HuH-7.5 (cell line): ENCODE measurements at places on chromosomes 7 and 10.

DNA sequence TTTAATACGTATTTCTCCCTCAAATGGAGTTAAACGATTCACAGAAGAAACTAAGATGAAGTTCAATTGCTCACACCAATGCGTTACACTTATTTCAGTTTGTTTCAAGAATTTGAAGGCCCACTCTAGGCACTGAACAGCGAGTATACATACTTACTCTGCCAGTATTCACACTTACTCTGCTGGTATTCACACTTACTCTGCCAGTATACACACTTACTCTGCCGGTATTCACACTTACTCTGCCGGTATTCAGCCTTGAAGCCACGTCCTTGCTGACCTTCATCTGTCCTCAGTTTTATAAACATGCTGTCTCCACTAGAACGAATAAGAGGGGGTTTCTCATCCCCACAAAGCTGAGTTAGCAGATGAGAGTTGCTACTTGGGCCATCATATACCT lies 86.0 kb downstream of the CUBN start:
- no peak for DNase-seq

- no peak for DNase-seq
These were observed 42.0 kb downstream of the ZNF467 start for GRCh38 chr7:149731207-149731955.

- no peak for DNase-seq
These were observed 106.1 kb upstream of the SLC13A1 start for GRCh38 chr7:123305840-123306375.

DNA sequence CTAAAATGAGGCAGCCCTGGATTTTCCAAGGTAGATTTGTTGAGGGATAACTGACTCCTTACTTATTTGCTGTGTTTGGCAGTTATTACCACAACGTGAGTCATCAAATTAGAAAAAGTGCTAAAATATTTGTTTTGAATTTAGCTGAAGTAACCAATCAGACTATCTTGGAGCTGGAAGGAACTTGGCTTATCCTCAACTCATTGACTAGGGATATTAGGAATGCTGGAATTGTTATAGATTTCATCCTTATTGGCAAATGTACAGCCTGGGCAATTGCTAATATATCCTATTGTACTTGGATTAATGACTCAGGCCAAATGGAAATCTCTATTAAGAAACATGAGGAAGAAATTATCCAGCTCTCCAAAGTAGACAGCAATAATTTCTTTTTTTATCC lies 1189.0 kb upstream of the LRRN3 start:
- DNase-seq = no peak

- no peak for DNase-seq
These were observed 26.7 kb upstream of the ZNF800 start for GRCh38 chr7:127419196-127419595.

GRCh38 chr10:13873196-13873595 lies 286.4 kb downstream of the PRPF18 start:
- no peak for DNase-seq

GRCh38 chr7:43460733-43461348 lies 122.1 kb upstream of the STK17A start:
- DNase-seq = peak; percentile 54

- no peak for DNase-seq
These were observed 66.7 kb upstream of the FGL2 start for GRCh38 chr7:77266291-77266794.

GRCh38 chr7:25035274-25035673 lies 55.3 kb upstream of the OSBPL3 start:
- no peak for DNase-seq

DNA sequence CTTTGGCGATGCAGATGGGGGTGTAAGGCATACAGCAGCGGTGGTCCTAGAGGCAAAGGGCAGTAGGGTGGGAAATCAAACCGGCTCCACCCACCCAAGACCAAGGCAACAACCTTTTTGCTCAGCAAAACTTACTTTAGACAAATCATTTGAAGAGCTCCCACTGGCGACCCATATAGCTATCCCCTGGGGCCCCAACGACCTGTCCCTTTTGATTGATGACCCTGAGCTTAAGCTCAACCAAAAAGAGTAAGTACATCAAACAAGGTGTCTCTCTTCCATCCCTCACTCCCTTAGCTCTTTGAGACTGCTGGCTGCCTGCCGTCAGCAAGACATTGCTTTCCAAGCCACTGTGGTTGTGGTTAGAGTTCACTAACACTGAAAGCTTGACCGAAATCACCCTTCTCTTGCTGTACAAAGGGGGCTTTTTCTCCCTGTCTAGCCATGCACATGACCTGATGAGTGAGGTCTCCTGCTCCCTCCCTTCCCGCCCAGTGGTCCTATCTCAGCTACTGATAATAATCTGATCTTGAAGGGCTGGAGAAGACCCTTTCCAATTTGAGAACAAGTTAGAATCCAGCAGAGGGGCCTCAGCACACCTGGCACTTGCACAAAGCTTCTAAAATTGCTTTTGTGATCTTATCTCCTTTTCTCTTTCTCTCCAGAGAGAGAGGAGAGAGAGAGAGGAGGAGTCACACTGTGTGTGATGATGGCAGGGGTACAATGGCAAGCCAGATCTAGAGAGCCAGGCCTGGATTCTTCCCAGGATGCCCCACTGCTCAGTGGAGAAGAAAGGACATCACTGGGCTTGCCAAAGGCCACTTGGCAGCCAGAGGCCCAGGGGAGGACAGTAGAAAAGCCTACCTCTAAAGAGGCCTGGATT lies 42.2 kb downstream of the XPNPEP1 start:
- no peak for DNase-seq

DNA sequence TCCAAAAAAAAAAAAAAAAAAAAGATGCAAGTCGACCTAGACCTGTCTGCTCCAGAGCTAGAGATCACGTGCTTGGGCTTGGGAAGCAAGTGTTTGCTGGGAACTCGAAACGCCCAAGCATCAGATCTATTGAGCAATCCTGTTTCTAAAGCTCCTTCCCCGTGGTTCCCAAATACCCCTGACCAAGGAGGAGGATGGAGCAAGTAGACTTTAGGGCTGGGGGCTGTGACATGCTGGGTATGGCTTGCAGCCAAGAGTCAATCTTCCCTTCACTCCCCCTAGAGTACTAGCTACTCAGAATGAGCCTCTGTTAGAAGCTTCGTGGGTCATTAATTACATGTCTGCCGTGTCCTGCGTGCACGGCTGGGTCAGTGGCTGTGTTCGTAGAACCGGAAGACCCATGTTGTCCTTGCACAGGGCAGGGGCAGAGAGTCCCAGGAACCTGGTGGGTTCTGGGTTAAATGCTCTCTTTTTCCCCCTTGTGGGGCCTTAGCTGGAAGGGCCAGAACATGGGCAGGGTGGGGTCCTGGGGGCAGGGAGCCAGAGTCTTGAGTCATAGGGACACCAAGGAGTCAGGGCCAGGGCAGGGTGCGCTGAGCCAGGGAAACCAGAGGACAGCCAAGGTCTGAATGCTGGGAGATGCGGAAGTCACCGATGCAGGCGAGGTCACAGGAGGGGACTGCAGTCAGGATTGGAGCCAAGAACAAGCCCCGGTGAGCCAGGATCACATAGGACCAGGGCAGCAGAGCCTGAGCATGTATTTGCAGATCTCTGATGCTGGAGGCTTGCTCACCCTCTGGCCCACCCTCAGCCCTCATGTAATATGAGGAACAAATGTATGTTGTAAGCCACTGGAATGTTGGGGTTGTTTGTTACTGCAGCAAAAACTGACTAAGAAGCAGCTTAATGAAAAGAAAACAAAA lies 34.6 kb upstream of the TPST1 start:
- no peak for DNase-seq

- DNase-seq = no peak
These were observed 24.0 kb upstream of the PAPSS2 start for GRCh38 chr10:87635498-87636312.

- no peak for DNase-seq
These were observed 17.8 kb downstream of the HDAC9 start for GRCh38 chr7:18513343-18513742.

DNA sequence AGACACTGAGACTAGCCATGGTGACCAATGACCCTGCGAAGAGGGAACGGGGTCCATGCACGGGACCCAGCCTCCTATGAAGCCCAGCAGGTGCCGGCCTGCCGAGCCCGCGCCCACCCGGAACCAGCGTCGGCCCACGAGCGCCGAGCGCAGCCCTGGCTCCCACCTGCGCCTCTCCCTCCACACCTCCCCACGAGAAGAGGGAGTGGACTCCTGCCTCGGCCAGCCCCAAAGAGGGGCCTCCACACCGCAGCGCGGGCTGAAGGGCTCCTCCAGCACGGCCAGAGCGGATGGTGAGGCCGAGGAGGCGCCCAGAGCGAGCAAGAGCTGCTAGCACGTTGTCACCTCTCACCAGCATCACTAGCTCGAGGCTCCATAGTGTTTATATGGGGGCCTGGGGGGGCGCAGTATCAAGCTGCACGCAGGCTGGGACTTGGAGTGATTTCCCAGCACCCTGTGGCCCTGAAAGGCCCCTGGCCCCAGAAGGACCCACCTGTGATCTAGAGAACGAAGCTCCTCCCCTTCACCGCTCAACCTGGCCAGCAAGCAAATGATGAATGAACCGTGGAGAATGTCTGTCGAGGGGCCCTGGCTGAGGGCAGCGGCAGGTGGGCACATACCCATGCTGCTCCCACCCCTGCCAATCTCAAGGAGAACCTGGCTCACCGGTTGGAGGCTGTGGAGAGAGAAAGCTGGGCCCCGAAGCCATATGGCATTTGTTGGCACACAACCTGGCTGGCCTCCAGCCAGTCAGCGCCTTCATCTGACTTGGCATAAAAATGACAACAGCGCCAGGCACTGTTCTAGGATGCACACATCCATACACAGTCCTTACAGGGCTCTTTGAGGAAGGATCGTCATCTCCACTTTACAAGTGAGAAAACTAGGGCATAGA lies 30.7 kb downstream of the GHRHR start:
- no peak for DNase-seq

- peak; percentile 20 for DNase-seq
These were observed 1.2 kb downstream of the MACROH2A2 start for GRCh38 chr10:70053841-70054288.

DNA sequence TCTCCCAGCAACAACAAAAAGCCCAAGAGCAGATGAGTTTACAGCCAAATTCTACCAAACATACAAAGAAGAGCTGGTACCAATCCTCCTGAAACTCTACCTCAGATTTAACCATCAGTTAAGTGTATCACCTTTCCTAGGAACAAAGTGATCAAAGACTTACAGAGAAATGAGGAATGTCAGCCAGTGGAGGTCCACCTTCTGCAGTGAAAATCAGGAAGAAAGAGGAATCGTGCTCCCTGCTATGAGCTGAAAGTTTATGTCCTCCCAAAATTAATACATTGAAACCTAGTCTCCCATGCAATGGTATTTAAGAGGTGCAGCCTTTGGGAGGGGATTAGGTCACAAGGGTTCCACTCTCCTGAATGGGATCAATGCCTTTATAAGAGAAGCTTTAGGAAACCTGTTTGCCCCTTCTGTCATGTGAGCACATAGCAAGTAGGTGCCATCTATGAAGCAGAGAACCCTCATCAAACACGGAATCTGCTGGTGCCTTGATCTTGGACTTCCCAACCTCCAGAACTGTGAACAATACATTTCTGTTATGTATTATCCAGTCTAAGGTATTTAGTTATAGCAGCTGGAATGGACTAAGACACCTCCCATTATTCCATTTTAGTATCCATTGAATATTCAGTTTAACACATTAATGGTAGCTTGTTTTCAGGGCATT lies 139.0 kb upstream of the FZD8 start:
- no peak for DNase-seq

DNA sequence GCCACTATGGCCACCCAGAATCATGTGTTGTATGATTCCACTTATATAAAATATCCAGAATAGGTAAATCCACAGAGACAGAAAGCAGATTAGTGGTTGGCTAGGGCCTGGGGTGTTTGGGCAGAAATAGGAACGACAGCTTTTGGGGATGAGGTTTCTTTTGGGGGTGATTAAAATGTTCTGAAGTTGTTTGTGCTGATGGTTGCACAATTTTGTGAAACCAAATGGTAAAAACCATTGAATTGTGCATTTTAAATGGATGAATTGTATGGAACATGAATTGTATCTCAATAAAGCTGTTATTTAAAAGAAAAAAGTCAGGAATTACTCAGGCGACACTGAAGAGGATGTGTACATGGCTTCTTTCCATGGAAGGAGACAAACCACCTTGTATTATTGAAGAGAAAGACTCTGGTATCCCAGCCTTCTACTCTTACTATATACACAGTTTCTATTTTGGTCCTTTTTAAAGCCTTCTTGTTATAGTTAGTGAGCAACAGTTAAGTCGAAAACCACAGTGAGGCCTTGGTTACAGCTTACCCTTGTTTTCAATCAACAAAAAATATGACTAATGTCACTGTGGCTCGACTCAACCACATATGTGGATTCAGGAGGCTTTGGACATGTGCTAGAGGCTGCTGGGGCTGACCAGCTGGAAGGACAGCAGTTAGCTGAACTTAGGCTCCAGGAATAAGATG lies 57.1 kb upstream of the KMT2E start:
- no peak for DNase-seq

- DNase-seq = no peak
These were observed 12.9 kb downstream of the MDH2 start for GRCh38 chr7:76060842-76061241.

DNA sequence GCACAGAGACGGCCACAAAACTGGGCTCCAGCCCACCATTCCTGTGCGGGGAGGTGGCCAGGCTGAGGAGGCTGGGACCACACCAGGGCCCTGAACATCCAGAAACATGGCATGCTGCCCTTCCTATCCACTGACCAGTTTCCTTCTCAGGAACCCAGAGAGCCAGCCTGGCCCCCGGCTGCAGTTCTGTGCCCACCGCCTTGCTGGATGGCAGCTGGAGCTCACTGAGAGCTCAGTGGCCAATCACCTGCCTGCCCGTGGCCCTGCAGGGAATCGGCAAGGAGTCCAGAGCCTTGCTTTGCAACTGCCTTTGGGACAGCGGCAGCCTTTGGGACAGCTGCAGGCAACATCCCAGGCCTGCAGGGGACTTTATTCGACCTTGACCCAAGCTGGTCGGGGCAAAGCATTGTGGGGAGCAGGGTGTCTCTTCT lies 30.4 kb downstream of the STK32C start:
- DNase-seq = no peak
